ENCODE measurements at places on chromosomes 7 and 10. TPM values are rescaled to one million over a fixed set of nuclear protein-coding genes. Genes with fewer than 3 reads are reported as not detected.

- DNase-seq = peak; percentile 70
These were observed 132.6 kb upstream of the PODXL start for GRCh38 chr7:131688738-131689661.

DNA sequence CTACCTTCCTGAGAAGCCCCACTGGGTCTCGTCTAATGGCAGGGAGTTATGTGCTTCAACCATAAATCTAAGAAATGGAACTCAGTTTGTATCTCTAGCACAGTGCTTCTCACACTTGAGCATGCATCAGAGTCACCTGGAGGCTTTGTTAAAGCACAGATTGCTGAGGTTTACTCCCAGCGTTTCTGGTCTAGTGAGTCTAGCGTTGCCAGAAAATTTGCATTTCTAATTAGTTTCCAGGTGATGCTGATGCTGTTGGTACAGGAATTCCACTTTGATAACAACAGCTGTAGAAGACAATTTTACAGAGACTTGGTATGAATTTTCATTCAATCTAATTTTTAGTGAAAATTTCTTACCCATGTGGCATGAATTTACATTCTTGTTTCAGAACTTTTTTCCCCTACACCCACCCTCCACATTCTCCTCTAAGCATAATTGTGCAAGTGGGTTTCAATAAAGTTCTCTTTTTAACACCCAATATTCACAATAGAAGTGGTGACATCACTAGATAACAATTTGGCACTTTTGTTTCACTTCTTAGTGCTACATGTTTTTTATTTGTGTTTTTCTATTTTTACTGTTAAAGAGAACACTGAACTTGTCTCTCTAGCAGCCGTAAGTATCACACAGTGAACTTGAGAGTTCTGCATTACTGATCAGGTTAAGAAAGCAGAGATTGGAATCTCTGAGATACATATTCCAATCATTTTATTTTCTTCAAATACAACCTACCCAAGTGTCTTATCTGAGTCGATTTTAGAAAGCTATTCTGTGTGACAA, 48.4 kb upstream of the BET1 start:
- DNase-seq = no peak

GRCh38 chr10:42974693-42975002, 102.2 kb upstream of the RET start:
- DNase-seq = no peak

- no peak for DNase-seq
These were observed 75.1 kb downstream of the EMX2 start for GRCh38 chr10:117617659-117618058.

GRCh38 chr10:48519481-48520183, 85.2 kb downstream of the ARHGAP22 start:
- DNase-seq = no peak

GRCh38 chr10:92291616-92291865, 574 bp downstream of the MARCHF5 start:
- no peak for DNase-seq

GRCh38 chr10:81722399-81722798, 152.6 kb upstream of the NRG3 start:
- no peak for DNase-seq

LMOD2 gene
- total RNA-seq = not detected

DNA sequence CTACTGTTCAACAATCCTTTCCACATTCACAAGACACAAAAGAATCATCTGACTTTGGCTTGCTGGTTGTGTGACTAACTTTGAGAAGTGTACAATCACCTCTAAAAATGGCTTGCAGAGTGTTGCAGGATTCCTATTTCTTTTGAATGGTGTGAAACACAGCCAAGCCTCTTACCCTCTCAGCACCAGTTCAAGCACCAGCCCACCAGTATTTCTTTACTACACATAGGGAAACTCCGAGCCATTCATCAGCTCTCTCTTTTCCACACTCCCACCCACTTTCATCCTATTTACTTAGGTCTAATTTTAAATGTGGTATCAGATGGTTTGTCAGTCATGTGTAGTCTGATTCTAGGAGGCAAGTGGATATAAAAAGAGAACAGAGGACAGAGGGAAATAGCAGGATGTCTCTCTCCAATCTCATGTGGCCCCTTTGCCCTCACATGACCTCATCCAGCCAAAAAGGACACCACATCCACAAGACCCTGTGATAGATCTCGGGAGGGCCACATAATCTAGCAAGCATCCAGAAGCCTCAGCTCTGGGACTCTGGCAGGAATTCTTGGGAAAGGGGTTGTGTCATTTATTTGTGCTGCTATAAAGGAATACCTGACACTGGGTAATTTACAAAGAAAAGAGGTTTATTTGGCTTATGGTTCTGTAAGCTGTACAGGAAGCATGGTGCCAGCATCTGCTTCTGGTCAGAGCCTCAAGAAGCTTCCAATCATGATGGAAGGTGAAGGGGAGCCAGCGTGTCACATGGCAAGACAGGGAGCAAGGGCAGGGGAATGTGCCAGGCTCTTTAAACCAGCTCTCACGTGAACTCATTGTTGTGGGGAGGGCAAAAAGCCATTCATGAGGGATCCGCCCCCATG, 66.8 kb upstream of the NEBL start:
- DNase-seq = no peak

DNA sequence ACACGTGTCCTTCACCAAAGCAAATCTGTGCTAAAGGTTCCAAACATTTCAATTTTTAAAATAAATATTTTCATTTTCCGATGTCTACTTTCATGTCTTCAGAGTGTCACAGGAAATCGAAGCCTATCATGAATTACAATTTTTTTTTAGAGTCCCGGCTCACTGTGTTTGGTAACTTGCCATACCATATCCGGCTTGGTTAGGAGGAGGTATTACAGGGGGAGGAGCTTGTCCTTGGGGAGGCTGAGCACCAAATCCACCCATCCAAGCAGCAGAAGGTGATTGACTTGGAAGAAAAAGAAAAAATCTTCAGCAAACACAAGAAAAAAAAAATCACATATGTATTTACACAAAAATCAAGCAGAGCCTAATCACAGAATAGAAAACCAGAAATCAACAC, 21.3 kb downstream of the TIAL1 start:
- DNase-seq = peak; percentile 44

NPSR1 gene
- not detected for total RNA-seq

C10orf67 gene
- 0.21 TPM for total RNA-seq

DNA sequence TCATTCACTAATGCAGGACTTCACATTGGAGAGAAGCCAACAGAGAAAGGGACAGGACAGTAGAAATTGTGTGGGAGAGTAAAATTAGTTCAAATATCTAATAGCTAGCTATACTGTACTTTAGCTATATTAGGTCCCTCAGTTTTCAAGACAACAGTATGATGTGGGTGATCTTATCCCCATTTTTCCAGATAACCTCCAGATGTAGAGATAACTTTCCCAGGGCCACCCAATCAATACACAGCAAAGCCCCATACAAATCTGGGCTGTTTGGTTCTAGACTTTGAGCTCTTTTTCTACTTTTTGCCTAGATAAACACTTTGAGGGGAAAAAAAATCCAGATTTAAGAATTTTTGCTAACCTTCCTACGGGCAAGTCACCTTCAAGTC, 482 bp upstream of the CLDN12 start:
- DNase-seq = no peak

Measured in MCF 10A (cell line).